ENCODE measurements at places on chromosomes 3 and 15.
A peak's percentile ranks its signal among the peaks of the same experiment; 100 is the strongest.

GRCh38 chr3:94185753-94186152 lies 122.9 kb downstream of the NSUN3 start:
- peak; percentile 38 for DNase-seq

- DNase-seq, result no peak
These were observed 9.2 kb downstream of the VILL start for GRCh38 chr3:37999836-38000235.

DNA sequence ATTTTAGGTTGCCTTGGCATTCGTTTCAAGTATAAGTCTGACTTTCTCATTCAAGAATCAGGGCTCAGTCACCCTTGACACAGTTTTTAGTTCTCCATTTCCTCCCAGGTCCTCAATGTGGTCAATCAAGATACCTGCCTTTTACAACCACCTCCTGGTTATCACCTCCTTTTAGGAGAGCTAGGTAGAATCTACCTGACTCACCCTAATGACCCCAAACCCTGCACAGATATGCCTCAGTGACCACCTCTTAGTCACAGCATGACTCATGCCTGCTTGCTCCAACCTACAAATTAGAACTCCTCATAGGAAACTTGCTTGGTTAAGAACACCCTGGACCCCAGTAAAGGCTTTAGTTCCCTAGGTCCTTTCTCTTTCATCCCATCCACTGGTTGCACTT lies 22.5 kb downstream of the DMXL2 start:
- no peak for DNase-seq

DNA sequence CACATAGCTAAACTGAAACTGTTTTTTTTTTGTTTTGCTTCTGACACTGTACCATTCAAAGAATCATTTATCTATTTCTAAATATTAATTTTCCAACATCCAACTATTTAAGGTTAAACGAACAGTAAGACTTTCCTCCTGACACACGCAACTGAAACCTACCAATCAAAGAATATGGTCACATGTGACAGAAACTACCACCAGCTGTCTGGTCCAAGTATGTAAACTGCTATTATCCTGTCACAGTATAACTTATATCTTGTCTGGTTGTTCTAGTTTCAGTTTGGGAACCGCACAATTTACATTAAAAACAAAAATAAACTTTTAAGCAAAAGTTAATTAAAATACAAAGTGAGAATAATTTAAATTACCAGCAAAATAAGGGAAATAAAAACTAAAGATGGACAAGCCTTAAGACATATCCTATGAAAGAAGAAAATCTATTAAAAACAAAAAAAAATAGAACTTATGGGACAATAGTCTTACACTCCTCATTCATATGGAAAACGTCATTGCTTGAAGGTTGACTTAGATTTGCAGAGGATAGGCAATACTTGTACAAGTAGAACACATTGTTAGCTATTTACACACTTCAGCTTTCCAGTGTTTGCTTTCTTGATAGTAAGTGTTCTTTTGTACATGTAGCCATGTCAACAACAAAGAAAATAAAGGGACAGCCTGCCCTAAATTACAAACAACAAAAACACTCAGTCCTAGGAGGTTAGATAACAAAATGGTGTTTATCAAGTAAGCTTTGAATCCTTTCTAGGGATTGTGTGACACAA lies 26.8 kb upstream of the CHRM5 start:
- DNase-seq, result no peak

All from G401 (cell line).